ENCODE measurements at places on chromosomes 11 and 22. TPM values are rescaled to one million over a fixed set of nuclear protein-coding genes. Genes with fewer than 3 reads are reported as not detected.

The GPR83 gene
- total RNA-seq = 0.05 TPM

The RGL4 gene
- 0.40 TPM for total RNA-seq

The CLMP gene
- total RNA-seq = 32.0 TPM

The ENDOD1 gene
- total RNA-seq = 21.7 TPM

The STK33 gene
- 0.45 TPM for total RNA-seq

The GPHA2 gene
- not detected for total RNA-seq

The HSPB2 gene
- total RNA-seq = 14.6 TPM

The GSTT2B gene
- total RNA-seq = 4.9 TPM

DNA sequence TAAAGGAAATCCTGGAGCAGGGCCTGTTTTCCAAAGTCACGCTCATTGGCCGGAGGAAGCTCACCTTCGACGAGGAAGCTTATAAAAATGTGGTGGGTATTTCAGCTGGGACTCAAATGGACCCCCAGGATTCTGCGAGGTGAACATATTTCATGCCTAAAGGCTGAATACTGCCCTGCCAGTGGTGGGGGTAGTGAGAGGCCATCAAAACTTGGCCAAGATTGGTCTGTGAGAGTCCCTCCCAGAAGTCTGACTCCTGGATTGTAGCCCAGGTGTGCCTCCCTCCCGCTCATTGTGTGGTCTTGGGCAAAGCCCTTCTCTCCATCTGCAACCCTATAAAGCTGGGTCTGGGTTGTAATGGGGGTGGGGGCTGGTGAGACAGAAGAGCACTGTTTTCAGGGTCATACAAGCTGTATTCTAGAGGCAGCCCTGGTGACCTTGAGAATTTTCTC lies 853 bp downstream of the HTATIP2 start:
- no peak for DNase-seq

DNA sequence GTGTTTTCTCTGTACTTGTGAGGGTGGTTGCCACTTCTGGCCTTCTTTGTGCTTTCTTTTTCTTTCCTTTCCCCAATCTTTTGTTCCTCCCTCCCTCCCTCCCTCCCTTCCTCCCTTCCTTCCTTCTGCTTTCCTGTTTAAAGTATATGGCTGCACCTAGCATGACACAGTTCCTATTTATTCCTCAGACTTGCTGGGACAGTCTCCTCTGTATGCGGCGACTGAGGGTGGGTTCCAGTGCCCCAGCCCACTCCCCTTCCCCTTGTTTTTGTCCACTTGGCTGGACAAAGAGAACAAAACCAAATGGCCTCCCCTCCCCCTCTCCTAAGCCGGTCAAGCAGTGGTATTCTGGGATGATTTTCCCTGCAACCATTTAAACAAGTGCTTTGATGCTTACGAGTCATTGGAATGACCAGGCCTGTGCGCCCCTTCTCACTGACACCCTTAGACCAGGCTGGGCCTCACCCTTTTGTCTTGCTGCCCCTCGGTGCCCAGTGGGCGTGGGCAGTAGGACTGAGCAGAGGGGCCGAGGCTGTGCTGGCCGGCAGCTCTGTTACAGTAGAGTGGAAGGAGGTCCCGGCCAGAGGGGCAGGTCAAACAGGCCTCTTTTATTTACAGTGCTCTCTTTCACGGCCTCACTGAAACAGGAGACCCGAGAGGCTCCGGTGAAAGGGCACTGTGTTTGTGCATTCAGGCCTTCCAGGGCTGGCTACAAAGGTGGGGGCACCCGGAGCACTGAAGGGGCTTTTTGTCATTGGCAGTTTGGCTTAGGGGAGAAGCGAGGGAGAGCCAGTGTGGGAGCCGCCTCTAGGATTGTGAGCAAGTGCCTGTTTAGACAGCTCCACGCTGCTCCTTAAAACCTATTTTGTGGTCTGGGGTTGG lies 32.2 kb downstream of the ZBTB16 start:
- DNase-seq = no peak

GRCh38 chr11:15775015-15775541 lies 581.3 kb downstream of the SOX6 start:
- DNase-seq = no peak

GRCh38 chr11:94750319-94751217 lies 17.6 kb upstream of the AMOTL1 start:
- DNase-seq = no peak

DNA sequence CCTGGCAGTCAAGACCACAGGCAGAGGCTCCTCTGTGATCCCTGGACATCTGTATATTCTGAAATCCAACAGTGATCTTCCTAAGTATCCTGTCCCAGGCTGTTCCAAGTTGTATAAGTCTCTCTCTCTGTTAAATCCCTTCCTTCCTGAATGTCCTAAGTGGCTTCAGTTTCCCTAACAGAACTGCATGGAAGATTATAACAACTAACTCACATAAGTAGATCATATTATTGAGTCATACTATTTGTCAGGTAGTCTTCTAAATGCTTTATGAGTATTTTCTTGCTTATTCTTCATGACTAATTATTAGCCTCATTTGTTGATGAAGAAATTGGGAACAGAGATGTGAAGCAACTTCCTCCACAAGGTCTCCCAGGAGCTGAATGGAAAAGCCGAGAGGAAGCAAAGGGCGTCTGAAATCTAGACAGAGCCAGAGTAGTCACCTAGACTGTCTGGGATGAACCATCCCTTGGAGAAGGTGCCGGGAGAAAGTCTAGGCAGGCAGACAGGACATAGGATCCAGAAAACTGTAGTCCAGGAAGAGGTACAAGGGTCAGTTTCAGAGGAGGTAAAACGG lies 93.2 kb upstream of the FAT3 start:
- DNase-seq = no peak

GRCh38 chr11:44374001-44374400 lies 64.1 kb upstream of the ALX4 start:
- DNase-seq = no peak

GRCh38 chr11:92240916-92241315 lies 16.3 kb downstream of the FAT3 start:
- DNase-seq = no peak

DNA sequence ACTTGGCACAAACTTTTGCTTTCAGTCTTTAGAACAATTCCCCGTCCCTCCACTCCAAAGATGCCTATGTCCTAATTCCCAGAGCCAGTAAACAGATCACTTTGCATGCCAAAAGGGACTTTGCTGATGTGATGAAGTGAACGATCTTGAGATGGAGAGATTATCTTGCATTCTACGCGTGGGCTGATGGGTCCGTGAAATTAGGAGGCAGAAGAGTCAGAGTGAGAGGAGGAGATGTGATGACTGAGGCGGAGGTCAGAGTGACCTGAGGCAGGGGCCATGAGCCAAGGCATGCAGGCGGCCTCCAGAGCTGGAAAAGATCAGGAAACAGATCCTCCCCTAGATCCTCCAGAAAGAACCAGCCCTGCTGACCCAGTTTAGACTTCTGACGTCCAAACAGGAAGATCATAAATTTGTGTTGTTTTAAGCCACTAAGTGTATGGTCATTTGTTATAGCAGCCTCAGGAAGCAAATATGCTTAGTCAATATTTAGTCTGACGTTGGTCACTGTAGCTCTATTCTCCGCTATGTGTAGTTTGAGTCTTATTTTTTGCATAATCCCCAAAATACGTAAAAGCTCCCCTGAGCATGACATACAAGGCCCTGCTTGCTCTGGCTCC lies 76.0 kb upstream of the TIMP3 start:
- DNase-seq = no peak

- no peak for DNase-seq
These were observed 55.2 kb downstream of the KDM2A start for GRCh38 chr11:67174311-67174710.

- DNase-seq = peak; percentile 44
These were observed 269.3 kb upstream of the MPPED2 start for GRCh38 chr11:30855383-30856006.

GRCh38 chr11:1252371-1253102 lies 29.7 kb downstream of the MUC5B start:
- DNase-seq = no peak

GRCh38 chr22:46553189-46553588 lies 15.8 kb upstream of the CELSR1 start:
- DNase-seq = no peak

DNA sequence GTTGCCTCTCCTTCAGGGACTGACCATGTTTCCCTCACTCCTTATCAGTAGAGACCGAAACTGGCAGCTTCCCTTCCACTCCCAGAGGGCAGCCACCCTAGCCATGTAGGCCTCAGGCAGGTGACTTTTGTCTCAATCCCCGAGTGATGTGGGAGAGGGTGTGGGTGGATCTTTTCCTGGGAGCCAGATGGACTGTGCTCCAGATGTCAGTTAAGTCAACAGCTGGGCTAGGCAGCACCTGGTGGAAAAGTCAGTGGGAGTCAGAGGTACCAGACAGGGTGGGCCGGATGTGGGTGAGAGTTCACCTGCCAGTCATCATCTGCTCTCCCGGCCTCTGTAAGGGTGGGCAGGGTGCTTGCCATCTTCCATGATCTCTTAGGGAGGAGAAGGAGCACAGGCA lies 1.9 kb downstream of the BANF1 start:
- no peak for DNase-seq

DNA sequence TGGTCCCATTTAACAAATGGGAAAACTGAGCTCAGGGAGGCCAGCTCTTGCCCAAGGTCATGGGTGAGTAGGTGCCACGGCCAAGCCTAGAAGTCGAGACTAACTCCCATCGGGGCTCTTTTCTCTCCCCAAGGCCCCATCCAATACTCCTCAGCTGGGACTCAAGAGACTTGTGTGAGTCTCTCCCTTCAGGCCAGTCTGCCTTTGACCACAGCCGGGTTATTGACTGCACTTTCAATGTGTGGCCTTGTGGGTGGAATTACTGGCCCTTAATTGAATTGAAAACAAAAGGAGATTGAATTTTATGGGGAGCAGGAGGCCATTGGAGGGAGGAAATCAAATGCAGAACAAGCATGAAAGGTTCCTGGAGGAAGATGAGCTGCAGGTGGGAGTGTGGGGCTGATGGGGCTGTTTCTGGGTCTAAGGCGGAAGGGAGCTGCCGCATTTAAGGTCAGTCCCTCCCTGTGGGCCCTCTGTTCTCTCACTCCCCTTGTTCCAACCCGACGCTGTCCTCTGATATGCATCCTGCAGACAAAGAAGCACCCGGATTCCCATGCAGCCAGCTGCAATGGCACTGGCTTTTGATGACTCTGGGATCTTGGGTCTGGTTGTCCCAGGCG lies 552.8 kb downstream of the MIAT start:
- DNase-seq = no peak

DNA sequence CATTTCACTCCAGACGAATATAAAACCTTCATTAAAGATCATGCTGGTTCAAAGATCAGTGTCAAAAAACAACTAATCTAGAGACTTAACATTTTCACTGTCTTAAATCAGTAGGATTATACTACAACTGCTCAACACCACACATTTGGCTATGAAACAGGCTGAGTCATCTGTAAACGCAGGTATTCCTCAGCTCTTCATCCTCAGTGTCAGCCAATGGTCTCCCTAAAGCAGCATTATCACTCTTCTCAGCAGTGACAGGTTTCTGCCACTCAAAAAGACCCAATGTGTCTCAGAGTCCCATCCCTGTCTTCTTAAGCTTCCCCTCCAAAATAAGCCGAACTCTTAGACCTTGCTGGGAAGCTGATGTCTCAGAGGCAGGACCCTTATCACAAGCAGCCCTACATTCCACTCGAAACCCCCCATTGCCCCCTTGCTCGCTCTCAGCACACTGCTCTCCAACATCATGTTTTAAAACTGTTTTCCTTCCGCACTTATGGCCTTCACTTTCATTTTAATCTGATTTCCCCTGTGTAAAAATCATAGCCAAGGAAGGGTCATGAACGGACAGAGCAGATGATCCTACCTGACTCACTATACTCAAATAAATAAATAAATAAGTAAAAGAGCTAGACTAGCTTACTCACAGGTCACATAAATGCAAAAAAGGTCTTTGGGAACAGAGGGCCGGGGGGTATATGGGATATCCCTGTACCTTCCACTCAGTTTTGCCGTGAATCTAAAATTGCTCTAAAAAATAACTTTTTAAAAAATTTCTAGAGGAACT lies 23.0 kb downstream of the CDON start:
- DNase-seq = no peak

DNA sequence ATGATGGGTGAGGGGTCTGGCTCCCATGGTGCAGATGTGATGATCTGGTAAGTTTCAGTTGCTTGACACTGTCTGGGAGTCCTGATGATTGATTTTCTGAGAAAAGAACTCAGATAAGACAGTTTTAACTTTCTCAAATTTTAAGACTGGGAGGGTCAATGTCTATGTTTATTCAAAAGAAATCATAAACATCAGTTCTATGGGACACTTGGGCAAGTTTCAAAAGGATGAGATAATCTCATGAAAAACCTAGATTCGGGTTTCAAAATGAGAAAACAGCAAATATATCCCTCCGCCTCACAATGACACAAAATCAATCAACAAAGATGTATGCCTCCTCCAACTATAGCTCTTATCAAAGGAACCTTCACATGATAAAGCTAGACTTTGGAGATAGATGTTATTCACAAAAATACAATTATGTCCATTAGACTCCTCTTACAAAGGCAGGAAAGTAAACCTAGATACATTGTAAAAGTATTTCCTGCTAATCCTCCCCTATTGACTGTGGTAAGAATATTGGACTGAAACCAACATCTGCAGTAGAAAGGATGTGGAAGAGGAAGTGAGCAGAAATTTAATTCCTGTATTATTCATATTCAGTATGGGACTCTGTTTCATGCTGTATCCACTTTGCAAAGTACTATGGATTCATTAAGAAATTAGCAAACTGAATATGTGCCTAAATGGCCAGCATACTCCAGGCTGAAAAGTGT lies 21.6 kb downstream of the SVIP start:
- DNase-seq = no peak

DNA sequence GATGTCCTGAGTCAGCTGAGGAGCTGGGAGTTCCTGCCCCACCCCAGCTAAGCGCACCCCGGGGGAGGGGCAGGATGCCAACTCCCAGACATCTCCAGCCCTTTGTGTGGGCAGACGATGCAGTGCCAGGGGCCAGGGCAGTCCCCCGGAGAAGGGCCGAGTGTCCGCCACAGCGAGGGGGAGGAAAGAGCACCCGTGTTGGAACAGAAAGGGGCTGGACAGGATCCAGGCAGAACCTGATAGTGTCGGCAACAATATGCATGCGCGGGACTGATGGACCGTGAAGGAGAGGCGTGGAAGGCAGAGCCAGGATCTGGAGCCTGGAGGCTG lies 1434.7 kb downstream of the BRD1 start:
- no peak for DNase-seq

- no peak for DNase-seq
These were observed 732 bp upstream of the SORL1 start for GRCh38 chr11:121451178-121451985.

DNA sequence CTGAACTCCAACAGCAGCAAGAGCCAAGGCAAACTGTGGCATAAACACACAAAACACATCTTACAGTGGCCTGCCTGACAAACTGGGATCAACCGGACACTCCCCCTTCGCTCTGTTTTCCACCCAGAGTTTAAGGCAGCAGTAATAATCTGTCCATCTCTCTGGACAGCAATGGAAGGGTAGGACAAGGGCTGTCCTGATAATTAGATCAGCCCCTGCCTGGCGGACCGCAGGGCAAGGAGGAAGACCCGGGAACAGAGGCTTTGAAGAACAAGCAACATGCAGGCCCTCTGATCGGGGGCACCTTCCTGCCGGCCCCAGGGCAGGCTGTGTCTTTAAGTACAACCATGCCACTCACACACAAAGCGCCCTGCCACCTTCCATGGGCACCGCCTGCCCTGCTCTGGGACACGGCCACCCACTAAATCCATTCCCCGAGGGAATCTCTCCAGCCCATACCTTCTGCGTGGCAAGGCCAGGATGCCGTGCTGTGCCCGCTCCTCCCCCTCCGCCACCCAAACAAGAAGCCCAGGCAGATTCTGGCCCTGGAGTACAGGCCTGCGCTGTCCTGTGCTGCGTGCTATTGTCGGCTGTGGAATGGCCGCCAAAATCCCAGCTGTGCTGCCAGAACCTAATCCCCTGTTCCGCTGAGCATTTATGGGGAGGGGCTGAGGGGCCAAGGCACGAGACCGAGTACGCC lies 38.8 kb downstream of the NUMA1 start:
- peak; percentile 94 for DNase-seq

- no peak for DNase-seq
These were observed 202.9 kb downstream of the GRIK4 start for GRCh38 chr11:120714438-120714837.
